ENCODE measurements at places on chromosomes 5 and 9.

- DNase-seq: no peak
Measured at GRCh38 chr5:178248750-178249149, 16.1 kb upstream of the PHYKPL start.

DNA sequence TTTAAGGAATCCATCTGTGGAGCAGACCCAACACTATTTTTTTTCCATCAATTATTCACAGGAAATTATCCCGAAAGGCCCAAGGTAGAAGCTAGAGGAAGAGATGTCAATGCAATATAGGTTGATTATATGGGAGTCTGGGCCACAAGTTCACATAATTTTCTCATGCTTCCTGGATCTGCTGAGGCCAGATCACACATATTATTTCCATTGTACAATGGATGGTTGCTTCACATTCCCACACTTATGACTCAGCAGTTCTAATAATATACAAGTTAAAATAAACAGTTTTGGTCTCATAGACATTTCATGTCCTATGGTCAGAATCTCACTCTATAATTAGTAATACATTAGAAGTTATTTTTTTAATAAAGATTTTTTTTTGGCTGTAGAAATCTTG lies 66.0 kb upstream of the PTPRD start:
- no peak for DNase-seq

- no peak for DNase-seq
Measured at GRCh38 chr5:9869616-9870288, 239.6 kb upstream of the TAS2R1 start.

- DNase-seq: no peak
Measured at GRCh38 chr9:126395439-126396212, 69.0 kb downstream of the MVB12B start.

DNA sequence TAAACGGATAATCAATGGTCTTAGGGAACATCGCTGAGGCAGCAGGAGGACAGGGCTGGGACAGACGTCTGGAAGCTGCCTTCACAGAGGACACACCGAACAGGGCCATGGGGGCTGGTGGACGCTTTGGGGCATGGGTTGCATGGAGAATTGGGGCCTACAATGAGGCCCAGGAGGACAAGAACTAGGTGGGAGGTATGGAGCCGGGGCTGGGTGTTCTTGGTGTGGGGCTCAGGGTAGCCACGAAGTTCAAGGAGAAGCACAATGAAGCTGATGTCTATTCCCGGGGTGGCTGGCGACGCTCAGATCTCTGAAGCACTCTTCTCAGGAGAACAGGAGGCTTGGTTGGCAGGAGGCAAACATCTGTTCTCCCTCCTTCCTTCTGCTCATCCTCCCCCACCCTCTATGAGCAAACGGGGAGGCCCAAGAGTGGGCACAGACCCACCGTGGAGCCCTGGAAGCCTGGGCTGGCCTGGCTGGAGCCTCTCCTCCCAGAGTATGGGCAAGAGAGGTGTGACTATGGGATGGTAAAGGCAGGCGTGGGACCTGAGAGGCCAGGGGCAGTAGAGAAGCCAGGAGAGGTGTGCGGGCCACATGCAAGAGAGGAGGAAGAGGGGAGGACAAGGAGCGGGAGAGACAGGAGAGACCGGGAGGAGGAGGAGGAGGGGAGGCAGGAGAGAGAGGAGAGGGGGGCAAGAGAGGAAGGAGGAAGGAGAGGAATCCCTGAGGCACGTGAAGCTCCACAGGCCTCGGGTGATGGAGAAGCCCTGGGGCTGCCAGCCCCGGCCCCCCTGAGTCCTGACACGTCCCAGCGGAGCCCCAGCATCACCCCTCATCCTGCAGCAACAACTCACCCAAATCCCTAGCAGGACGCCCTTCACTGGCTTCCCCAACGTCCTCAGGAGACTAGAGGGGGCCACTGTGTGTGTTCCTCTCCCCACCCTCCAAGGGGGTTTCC lies 159.1 kb downstream of the OLFM1 start:
- no peak for DNase-seq

DNA sequence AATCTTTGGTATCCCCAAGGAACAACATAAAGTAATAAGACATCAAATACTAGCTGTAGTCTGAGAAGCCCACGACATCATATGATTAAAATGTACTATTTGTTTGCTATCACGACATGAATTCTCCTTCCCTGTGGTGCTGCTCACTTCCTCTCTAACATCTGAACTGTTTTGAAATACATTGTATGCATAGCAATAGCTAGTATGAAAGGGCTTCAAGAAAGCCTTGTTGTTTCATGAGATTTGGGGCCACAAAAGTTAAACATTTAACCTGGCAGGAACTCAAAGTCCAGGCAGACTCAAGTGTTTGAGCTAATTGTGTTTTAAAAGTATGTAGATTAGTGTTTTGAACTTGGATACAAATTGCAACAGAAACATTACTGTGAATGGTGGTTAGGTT lies 237.4 kb upstream of the PTGER4 start:
- no peak for DNase-seq

GRCh38 chr9:83059417-83059816 lies 3.5 kb downstream of the RASEF start:
- no peak for DNase-seq

DNA sequence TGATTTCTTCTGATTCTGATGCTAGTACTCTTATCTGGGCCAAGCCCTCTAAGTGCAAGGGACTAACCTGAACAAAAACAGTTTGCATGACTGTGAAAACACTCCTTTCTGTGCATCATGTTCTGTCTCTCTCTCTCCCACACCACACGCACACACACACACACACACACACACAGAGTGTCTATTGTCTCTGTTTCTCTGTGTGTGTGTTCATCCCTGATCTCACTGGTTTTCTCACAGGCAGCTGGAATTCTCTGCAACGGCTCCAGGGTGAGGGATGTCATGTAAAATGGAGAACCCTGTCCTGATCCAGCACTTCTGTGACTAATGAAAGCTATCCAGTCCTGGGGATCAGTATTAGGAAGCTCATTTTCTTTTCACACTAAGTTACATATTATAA lies 453.1 kb upstream of the RGMB start:
- DNase-seq: no peak

DNA sequence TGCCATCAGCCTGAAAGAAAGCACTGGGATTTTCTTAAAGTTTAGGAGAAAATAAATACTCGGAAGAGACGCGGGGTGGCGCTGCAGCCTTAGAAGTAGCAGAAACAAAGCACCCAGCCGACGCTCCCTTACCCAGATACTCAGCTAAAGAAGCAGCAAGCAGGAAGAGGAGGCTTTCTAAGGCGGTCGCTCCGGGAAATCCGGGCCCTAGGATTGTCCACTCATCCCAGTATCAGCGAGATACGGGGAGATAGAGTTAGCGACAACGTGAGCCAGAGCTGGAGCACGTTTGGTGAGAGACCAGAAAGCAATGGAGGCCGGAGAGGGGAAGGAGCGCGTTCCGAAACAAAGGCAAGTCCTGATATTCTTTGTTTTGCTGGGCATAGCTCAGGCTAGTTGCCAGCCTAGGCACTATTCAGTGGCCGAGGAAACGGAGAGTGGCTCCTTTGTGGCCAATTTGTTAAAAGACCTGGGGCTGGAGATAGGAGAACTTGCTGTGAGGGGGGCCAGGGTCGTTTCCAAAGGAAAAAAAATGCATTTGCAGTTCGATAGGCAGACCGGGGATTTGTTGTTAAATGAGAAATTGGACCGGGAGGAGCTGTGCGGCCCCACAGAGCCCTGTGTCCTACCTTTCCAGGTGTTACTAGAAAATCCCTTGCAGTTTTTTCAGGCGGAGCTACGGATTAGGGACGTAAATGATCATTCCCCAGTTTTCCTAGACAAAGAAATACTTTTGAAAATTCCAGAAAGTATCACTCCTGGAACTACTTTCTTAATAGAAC lies at the start of gene PCDHB2:
Gene PCDHB2 (plus strand): TSS at position 135 of the 782 bp plus-strand sequence. CDS start 176 bp downstream, at position 311.
- peak; percentile 67 for DNase-seq

GRCh38 chr9:112044186-112044585 lies 130.9 kb downstream of the SUSD1 start:
- DNase-seq: no peak

- no peak for DNase-seq
Measured at GRCh38 chr9:114930056-114930812, at the start of gene TNFSF8. Gene TNFSF8, minus strand, starts transcription at chr9:114930591. Its CDS starts 288 bp downstream, at chr9:114930303.

- peak; percentile 51 for DNase-seq
Measured at GRCh38 chr5:72280581-72281069, 39.4 kb downstream of the MRPS27 start.

- no peak for DNase-seq
Measured at GRCh38 chr5:41921166-41921565, 3.9 kb upstream of the FBXO4 start.

DNA sequence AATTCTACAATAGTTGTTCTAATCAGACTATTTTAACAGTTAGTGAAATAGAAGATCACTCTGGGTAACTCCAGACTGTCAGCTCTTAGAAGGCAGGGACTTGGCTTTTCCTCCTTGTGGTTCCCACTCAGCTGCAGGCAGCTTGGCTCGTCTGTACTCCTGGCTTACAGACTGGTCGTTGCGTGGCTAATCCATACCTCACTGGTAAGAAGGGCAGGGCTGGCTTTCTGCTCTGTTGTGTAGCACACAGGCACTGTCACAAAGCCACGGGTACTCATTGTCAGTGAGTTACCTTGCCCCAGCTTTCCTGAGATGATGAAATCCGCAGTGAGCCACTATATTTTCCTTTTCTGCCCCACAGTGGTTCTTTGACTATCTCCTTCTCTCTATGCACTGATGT lies 1.8 kb upstream of the PRLR start:
- DNase-seq: no peak

DNA sequence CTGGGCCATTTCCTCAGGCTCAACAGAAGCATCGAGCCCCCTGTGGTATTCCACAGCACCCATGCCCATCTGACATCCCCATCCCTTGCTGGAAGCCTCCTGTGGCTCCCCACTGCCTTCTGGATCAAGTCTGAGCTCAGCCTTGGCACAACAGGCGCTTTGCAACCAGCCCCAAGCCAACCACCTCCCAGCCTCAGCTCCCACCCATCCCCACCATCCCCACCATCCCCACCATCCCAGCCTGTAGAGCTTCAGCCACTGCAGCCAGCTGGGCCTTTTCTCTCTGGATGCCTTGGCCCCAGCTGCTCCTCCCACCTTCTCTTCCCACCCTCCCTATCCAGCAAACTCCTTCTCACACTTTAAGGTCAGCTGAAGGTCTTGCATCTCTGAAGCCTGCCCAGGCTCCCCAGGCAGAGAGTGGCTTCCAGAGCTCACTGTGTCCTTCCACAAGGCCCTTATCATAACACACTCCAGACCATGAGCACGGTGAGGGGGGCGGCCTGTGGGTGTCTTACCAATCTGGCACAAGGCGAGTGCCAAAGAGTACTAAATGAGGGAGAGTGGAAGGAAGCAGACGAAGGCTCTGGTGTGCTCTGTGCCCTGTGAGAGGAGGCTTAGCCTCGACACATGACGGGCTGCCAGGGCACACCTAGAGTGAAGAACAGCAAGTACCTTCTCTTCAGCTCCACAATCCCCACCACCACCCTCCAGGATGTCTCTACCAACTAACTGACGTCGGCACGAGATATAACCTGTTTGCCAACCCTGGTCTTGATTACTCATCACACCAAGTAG lies 6.5 kb downstream of the HIGD2A start:
- no peak for DNase-seq

GRCh38 chr5:43855452-43855851 lies 252.5 kb downstream of the NNT start:
- DNase-seq: no peak

DNA sequence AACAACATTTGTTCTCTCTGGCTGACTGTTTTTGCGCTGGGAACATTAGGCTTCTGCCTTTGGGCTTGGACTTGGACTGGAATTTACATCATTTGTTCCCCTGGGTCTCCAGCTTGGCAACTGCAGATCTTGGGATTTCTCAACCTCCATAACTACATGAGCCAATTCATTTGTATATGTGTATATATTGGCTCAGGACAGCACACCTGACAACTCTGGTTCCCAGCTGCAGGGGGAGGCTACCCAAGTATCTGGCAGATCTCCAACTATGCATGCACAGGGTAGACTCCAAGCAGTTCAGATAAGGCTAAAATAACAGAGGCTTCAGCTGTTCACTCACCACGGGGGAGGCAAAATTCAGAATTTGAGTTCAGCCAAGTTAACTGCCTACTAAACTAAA lies 31.6 kb upstream of the F2RL1 start:
- no peak for DNase-seq

DNA sequence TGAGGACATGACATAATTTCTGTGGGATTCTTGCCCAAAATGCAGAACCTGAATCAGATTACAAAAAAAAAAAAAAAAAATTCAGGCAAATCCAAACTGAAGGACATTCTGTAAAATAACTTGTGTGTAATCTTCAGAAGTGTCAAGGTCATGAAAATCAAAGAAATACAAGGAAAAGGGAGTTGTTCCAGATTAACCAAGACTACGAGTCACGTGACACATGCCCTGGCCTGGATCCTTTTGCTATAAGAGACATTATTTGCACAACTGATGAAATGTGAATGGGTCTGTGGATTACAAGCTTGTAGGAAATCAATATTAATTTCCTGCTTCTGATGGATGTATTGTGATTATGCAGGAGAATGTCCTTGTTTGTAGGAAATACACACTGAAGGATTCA lies 216.8 kb upstream of the NFIL3 start:
- no peak for DNase-seq

DNA sequence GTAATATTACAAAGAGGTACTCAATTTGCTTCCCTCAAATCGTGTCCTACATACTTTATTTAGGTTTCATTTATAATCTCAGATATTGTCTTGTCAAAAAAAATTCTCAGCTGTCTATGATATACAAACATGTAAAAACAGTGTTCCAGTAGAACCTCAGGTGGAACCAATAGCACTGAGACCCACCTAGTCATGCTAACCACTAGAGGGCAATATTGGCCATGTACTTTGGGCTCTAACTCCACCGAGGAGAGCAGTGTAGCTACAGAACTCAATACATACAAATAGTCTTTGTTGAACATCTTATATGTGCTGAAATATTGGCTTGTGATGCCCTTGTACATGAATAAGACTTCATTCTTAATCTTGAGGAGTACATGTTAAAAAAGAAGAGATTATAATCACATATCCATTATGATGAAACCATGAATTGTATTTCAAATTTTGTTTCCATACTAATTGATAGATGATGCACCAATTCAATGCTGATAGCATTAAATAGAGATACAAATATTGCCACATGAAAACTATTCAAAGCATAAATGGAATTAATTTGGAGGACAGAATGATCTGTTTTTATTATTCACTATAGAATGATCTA lies 71.2 kb upstream of the CNTLN start:
- peak; percentile 55 for DNase-seq

DNA sequence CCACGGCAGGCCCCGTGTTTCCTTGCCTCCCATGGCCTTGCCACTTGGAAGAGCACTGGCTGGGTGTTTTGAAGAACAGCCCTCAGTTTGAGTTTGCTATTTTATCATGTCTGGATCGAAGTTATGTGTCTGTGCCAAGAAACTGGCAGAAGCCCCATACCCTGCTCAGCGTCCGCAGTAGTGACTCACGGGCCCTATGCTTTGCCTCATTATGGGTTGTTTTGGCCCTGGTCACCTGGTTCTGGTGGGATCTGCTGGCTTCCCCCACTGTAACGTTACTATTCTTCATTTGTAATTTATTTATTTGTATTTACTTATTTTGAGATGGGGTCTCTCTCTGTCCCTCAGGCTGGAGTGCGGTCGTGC lies 42.3 kb upstream of the NKD2 start:
- DNase-seq: no peak

- peak; percentile 11 for DNase-seq
Measured at GRCh38 chr5:140734354-140734753, 34.1 kb downstream of the ZMAT2 start.
